Fibroblast of mammary gland (primary cell): ENCODE measurements at places on chromosomes 11 and 22.

- no peak for DNase-seq
These were observed 42.9 kb downstream of the YWHAH start for GRCh38 chr22:31987218-31987617.

GRCh38 chr11:131411636-131412035 lies 41.2 kb downstream of the NTM start:
- DNase-seq: no peak

- DNase-seq: no peak
These were observed 56.5 kb upstream of the BLID start for GRCh38 chr11:122172352-122173073.

- DNase-seq: no peak
These were observed 1511.1 kb downstream of the BRD1 start for GRCh38 chr22:48316257-48317250.

DNA sequence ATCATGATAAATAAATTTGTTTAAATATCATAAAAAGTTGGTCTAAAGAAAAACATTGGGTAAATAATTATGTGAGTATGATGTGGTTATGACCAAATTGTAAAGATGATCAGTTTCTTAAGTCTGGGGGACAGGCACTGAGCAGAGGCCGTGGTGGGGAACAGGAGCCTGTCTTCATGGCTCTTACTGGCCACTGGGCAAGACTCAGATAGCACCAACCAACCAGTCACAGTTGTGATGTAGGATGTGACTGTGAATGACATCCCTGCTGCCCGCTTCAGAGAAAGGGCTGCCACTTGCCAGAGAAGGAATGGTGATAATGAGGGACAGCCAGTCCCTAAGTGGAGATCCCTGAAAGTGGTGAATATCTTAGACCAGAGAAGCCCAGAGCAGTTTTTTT lies 7.0 kb downstream of the PTPRJ start:
- no peak for DNase-seq

- DNase-seq: no peak
These were observed 15.5 kb upstream of the ZBTB44 start for GRCh38 chr11:130330101-130330684.

- no peak for DNase-seq
These were observed 12.2 kb downstream of the PARVG start for GRCh38 chr22:44192816-44193534.
